Hippocampal formation (tissue), 2 donors: ENCODE measurements at places on chromosomes 4 and X.

- DNase-seq: no peak
These were observed 4.8 kb upstream of the DUSP9 start for GRCh38 chrX:153642051-153642654.

- no peak for DNase-seq
These were observed 1.9 kb upstream of the STOX2 start for GRCh38 chr4:183903021-183903760.

DNA sequence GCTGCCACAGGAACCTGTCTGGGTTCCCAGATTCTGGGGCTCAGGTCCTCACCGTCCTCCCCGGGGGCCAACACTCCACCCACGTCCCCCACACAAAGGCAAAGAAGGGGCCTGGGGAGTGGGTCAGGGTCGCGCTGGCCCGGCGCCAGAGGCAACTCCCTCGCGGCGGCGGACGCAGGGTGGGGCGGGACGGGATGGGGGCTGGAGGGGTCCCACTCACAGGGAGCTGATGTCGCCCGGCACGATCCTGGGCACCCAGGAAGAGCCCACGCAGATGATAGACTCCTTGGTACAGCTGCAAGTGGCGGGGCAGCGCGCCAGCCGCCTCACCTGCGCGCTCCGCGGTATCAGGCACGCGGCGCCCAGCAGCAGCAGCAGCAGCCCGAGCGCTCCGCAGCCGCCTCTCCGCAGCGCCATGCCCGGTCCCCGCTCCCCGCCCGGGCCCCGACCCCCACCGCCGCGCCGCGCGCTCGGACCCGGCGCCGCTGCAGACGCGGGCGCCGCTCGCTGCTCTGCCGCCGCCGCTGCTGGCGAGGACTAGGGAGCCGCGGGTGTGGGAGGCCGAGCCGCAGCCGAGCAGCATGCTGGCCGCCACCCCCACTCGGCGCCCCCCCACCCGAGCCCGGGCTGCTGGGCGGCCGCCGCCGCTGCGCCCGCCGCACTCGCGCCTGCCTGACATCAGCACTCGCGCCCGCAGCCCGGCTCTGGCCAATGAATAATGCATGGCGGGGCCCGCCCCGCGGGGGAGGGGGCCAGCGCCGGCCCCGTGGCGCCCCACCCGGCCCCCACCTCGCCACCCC, at the start of gene LGI2:
TSS of gene LGI2 (minus strand) at position 670 of the 800 bp plus-strand sequence. CDS start at position 417, 253 bp downstream.
- DNase-seq: no peak

GRCh38 chr4:96698831-96699230, 858.9 kb downstream of the PDHA2 start:
- no peak for DNase-seq

DNA sequence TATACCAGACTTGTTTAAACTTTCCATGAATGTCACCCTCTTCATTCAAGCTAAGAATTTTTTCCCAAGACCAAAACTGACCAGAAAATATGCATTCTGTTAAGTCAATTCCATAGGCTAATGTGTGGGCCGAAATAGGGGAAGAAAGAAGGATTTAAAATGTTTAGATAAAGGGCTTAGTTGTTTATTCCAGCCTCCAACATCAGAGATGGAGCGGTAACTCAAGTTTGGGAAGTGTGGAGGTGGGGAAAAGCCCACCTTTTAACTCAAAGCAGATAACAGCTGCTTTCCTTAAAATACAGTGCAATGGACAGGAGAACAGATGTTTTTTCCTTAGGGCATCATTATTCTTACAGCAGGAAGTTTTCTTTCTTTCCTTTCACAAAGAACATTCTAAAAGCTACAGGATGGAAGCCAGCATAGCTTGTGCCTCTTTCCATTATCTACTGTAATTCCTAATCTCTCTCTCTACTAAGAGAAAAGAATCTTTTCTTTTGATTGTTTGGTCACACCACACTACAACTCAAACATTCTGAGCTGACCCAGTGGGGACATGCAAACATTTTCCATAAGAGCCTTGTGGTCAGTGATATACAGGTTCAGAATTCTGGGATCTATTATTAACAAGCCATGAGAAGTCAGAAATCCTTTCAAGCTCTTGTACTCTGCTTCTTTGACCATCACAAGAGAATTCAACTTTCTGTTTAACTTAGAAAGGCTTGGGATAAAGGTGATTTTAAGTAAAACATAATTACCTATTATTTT, 101.6 kb downstream of the PDE5A start:
- DNase-seq: no peak
